Globus pallidus (tissue), 1 donor: ENCODE measurements at places on chromosomes 6 and 20.

- DNase-seq: peak; percentile 2
Measured at GRCh38 chr20:6940048-6940447, 172.6 kb downstream of the BMP2 start.

GRCh38 chr6:105954148-105954547, 132.0 kb upstream of the PRDM1 start:
- DNase-seq: no peak

DNA sequence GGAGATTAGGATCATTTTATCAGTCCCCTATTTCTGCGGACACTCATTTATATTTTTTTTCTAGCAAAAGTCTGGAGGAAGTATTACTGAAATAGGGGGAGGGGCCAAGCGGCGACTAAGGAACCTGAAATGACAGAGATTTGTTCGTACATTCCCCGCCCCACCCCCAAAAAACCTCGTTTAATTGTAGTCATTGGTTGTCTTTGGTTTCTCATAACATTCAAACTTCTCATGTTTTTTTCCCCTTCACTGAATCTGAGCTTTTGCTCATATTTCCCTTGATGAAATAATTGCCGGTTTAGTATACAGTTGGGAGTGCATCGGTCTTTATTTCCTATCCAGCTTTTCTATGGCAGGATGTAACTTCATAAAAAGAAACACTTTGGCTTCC, 768 bp upstream of the FYN start:
- DNase-seq: no peak

- DNase-seq: no peak
Measured at GRCh38 chr6:79687759-79688158, 56.6 kb downstream of the SH3BGRL2 start.

GRCh38 chr6:106103728-106104109, 17.6 kb downstream of the PRDM1 start:
- no peak for DNase-seq

DNA sequence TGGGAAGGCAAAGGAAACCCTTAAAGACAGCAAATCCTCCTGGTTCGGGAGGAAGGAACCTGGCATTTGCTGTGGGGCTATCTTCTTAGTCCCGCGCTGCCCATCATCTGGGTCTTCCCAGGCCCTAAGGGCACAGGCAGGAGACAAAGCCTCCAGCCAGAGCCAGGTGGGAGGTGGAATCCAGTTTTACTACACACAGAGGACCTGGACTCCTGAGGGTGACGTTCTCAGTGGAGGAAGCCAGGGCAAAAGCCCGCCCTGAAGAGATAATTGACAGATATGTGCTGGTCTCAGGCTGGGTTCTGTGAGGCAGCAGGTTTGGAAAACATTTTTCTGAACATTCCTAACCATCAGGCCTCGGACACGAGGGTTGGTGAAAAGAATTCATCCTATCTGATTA, 88.4 kb upstream of the AGPAT4 start:
- no peak for DNase-seq

GRCh38 chr6:69392745-69393144, 404.1 kb downstream of the LMBRD1 start:
- no peak for DNase-seq

DNA sequence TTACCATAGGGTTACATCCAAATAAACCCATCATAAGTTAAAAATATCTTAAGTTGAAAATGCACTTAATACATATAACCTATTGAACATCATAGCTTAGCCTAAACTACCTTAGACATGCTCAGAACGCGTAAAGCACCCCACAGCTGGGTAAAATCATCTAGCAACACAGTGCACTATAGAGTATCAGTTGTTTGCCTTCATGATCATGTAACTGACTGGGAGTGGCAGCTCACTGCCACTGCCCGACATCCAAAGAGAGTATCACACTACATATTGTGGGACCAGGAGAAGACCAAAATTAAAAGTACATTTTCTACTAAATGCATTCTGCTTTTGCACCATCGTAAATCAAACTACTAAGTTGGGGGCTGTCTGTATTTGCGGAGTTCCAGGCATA, 31.7 kb downstream of the THEMIS start:
- DNase-seq: peak; percentile 62

- DNase-seq: no peak
Measured at GRCh38 chr20:29744071-29744470, 1513.4 kb upstream of the DEFB115 start.

DNA sequence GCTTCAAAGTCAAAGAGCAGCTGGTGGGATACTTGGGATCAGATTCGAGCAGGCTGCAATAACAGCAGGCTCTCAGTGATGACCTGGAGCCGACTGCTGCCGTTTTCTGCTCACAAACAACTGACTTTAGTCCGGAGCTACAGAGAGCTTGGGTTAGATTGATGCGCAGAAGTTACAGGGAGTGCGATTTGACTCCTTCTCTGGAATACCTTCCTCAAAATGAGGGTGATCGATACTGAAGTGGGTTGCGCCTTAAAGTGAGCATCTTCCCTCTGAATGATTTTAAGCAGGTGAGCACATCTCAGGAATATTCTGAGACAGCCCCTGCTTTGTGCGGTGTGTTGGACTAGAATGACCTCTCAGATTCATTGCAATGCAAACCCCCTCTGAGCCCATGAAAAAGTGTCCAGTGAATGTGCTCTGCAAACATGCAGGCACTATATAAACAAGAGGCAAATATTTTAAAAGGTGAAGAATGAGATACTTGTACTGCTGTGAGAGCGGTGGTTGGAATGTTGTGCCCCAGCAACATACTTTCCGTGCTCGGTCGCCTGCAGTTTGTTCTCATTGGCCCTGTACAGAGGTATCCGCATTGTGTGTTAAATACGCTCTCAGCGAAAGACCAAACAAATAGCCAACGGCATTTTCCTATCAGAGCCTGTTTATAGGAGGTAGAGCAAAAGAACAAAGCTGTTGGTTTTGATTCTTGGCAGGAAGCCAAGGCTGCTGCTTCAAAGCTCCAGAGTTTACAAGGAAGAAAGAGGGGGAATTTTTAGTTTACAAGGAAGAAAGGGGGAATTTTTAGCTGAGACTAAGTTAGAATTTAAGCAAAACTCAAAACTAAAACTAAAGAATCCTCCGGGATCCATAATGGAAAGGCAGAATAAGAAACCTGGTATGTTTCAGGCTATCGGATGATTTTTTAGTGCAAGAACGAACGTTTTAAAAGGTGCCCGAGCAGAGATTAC, 67.7 kb downstream of the PHACTR2 start:
- DNase-seq: peak; percentile 33

DNA sequence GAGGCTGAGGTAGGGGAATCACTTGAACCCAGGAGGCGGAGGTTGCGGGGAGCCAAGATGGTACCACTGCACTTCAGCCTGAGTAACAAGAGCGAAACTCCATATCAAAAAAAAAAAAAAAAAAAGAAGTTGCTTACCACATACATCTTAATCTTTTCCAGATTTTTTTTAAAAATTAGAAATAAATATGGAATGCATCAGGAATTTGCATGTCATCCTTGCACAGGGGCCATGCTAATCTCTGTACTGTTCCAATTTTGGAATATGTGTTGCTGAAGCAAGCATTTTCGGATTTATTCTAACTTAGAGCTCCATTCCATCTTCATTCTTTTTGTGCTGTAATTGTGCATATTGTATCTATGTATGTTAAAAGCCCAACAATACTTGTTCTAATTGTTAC, 62.5 kb downstream of the TRPC4AP start:
- DNase-seq: no peak

GRCh38 chr6:3312604-3313231, 54.0 kb downstream of the PSMG4 start:
- no peak for DNase-seq

- no peak for DNase-seq
Measured at GRCh38 chr6:119233312-119233984, 116.1 kb downstream of the MAN1A1 start.

DNA sequence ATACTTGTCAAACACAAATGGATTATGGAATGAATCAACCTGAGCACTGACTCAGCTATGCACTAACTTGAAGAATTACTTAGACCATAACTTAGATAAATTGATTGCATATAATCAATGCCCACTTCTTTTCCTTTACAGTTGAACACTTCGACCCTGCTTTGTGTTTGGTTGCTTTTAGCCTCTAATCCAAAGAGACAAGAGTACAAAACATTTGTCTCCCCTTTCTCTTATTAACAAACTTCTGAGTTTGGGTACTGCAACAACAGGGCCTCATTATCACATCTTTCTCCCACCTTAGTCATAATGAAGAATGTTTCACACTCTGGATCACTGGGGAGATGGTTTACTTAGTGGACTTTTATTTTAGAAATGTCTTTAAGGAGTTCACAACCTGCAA, 2.6 kb upstream of the TAAR6 start:
- DNase-seq: peak; percentile 16

GRCh38 chr20:64212755-64213154, 42.8 kb upstream of the PCMTD2 start:
- DNase-seq: peak; percentile 24

- no peak for DNase-seq
Measured at GRCh38 chr6:22003287-22003686, 293.5 kb downstream of the PRL start.

GRCh38 chr6:43817192-43817591, 47.2 kb downstream of the VEGFA start:
- DNase-seq: no peak

GRCh38 chr6:45026003-45026516, 302.1 kb upstream of the RUNX2 start:
- no peak for DNase-seq

GRCh38 chr6:154849475-154849874, 116.3 kb downstream of the SCAF8 start:
- no peak for DNase-seq

- peak; percentile 84 for DNase-seq
Measured at GRCh38 chr6:2971420-2972218, at the start of gene SERPINB6. SERPINB6 (minus strand) TSS chr6:2971567; CDS start chr6:2959332, 12,235 bp downstream.

- peak; percentile 42 for DNase-seq
Measured at GRCh38 chr6:168370310-168370991, 50.9 kb upstream of the DACT2 start.

GRCh38 chr6:158487495-158487894, 72.4 kb upstream of the TMEM181 start:
- DNase-seq: no peak
